Activated T-helper 1 cell treated with Interleukin-2 at 50 U/mL for 16 hours (primary cell): ENCODE measurements at places on chromosomes 11 and 22.

DNA sequence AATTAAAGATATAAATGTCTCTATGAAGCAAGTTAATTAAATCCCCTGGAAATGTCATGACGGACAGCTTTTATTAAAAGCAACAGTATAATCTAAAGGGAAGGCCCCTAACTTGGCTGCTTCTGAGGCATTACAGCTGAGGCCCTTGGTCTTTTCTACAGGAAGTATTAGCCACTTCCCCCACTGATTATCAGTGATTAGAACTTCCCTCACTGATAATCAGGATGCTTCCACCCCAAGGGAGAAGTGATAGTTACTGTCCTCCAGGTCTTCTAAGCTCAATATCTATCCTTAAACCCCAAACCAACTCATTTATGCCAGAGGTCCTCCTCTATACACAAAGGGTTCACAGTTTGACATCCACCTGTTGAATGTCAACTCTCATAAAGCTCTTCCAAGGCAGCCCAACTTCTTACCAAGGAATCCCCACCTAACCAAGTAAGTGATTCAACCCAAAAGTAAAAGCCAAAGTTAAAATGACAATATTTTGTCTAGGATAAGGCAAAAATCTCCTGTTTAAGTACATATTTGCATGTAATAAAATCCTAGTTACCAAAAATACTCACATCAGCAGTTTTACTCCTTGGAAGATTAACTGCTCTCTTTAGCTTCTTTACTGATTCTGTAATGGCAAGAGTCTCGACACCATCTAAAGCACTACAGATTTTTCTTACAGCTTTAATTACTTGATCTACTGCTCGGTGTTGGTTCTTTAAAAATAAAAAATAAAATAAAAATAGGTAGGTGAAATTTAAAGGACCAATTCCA, 58.6 kb upstream of the RPS13 start:
- DNase-seq: no peak

DNA sequence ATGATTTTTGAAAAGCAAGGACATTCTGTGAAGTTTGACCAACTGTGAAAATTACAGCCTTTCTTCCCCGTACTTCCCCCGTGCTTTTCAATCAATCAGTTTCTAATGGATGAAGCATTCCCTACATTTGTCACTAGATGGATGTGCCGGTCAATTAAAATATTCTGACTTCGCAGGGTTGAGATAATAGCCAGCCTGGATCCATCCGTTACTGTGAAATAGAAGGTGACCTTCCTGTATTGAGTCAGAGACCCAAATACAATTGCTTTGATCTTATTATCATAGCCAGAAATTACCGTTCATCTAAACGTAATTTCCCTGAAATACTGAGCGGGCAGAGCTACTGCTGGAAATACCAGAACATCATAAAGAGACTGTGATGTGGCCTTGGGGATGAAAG, 21.1 kb upstream of the PARVB start:
- no peak for DNase-seq

GRCh38 chr11:68012044-68012842, 2.1 kb downstream of the ALDH3B1 start:
- DNase-seq: no peak

- DNase-seq: peak; percentile 44
Observed at GRCh38 chr11:117950301-117950700, 21.1 kb upstream of the TMPRSS13 start.

GRCh38 chr22:32996702-32997101, 61.5 kb downstream of the SYN3 start:
- no peak for DNase-seq

DNA sequence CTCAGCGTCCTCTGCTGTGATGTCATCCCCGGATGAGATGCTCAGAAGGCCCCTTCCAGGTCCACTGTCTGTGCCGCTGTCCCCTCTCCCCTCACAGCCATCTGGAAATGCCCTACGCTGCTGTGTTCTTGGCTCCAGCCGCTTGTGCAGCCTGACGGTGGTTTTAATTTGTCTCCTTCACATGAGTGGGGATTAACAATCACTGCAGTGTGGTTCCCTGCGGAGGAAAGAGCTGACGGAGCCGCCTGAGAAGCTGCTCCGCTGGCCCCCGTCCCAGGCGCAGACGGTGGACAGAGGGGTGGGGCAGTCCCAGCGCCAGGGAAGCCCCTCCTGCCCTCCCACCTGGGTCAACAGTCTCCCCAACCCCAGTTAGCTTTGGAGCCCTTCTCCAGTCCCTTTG, 67.5 kb upstream of the PHF21B start:
- no peak for DNase-seq

DNA sequence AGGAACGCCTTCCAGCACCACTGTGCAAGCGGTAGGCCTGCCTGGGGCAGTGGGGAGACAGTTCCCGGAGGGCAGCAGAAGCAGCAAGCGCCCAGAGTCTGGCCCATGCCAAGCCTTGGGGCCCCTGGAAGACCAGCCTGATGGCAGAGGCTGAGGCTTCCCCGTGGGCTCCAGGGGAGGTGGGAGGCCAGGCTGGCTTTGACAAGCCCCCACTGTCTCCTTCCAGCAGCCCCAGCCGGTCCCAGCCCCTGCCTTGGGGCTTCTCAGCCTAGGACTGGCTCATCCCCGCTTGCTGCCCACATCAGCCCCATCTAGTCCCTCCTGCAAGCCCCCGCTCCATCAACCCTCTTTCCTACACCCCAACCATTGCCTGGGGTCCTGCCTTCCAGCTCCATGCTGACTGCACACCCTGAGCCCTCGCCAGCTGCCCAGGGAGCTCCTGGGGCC, 46.7 kb downstream of the IGF2 start:
- DNase-seq: no peak

DNA sequence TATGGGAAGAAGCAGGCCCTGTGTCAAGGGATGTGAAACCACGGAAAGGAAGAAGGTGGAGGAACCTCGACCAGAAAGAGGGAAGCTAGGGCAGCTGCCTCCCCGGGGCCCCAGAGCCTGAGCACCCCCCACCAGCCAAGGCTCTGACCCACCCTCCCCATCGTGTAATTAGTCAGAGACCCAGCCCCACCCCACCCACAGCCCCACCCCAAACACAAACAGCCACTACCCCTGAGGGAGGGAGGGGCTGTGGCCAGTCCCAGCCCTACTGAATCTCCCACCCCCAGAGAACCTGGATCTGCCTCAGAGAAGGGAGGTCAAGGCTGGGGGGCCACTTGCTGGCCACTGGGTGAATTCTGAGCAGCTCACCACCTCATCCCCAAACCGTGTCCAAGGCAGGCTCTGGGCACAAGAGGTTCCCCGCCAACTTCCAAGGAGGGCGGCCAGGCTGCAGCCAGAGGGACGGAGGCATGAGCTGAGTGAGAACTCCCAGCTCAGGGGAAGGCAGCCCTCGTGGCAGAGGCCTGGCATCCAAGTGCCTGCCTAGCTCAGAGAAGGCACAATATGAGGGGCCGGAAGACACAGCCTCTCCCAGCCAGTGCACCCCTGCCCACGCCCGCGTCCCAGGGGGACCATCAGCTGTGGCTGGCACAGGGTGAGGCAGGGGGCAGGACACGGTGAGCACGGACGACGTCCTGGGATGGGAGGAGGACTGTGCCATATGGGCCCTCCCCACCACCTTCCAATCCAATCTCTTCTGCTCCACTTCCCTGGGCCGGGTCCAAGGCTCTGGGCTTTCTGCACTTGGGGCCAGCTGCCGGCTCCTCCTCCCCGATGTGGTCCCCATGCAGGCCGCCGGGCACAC, 2.7 kb downstream of the PLXNB2 start:
- DNase-seq: no peak

GRCh38 chr11:102763440-102763839, 17.0 kb downstream of the MMP10 start:
- no peak for DNase-seq

DNA sequence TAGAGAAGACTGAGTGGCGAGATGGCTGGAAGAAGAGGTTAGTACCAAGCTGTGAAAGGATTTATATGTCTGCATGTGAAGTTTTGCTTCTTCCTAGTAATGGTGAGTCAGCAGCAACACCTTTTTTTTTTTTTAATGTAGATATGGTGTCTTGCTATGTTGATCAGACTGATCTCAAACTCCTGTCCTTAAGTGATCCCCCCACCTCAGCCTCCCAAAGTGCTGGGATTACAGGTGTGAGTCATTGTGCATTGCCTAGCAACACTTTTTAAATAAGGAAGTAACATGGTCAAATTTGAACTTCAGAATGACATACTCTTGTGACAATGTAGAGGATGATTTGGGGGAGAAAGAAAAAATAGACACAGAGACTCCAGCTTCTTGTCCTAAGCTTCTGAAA, 6.5 kb upstream of the CSTPP1 start:
- DNase-seq: no peak

DNA sequence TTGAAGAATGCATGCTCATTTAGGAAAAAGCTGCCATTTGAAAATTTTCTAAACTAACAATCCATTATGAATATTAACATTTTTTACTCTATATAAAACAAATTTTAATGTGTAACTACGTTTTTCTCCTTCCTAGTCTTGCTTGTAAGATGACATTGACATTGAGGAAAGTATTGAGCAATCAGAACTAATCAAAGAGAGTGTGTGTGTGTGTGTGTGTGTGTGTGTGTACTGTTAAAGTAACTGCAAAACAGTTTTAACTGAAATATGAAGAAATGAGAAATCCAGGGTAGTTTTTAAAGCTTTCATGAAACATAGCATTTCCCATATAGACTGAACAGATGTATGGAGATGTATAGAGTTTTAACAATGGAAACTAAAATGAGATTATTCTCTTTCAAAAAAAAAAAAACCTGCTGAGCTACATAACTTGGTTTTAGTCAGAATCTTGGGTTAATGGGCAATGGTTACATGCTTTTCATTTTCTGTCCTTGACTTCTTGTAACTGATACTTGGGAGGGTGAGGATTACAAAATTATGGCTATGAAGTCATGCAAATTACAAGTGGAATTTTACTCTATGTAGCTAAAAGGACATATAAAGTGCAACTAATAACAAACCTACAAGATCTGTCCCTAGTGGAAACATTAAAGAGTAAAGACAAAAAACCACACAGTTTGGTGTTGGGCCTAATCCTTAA, 2.0 kb downstream of the PDGFD start:
- no peak for DNase-seq

GRCh38 chr22:49900441-49901230, 17.6 kb downstream of the ALG12 start:
- no peak for DNase-seq

- DNase-seq: no peak
Observed at GRCh38 chr11:19237813-19238212, 2.9 kb downstream of the E2F8 start.

GRCh38 chr11:132072044-132072857, 701.8 kb downstream of the NTM start:
- DNase-seq: no peak

- DNase-seq: no peak
Observed at GRCh38 chr11:45288339-45288738, 2.2 kb upstream of the SYT13 start.

- no peak for DNase-seq
Observed at GRCh38 chr22:44916281-44917231, 93.2 kb downstream of the PHF21B start.

DNA sequence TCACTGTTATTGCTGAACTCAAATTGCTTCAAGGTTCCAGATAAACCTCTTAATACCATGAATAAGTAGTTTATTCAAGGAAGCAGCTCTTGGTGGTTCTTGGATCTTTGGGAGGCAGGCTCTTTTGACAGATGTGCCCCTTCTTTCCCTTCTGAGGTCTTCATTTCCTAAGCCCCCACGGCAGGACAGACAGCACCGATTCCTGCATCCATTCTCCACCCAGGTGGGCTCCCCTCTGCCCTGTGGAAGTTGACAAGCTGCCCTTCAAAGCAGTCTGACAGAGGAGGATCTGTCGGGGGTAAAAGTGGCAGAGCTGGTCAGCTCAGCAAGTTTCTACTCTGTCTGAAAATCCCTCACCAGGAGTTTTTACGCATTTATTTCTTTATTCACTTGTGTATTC, 605.3 kb upstream of the B3GAT1 start:
- DNase-seq: no peak

DNA sequence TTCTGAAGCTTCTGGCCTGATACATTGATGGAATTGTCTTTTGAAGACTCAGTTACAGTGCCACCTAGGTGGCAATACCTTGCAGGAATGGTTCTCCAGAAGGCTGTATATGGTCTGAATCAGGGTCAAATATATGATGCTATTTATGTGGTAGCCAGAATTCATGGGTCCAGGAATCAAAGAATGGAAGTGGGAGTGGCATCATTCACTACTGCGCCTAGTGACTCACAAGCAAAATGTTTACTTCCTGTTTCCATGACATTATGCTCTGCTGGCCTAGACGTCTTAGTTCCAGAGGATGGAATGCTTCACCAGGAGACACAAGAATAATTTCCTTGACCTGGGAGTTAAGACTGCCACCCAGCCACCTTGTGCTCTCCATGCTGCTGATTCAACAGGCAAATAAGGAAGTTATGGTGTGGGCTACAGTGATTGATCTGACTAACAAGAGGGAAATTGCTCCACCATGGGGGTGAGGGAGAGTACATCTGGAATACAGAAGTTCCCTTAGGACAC, 491.8 kb downstream of the ETS1 start:
- DNase-seq: no peak

DNA sequence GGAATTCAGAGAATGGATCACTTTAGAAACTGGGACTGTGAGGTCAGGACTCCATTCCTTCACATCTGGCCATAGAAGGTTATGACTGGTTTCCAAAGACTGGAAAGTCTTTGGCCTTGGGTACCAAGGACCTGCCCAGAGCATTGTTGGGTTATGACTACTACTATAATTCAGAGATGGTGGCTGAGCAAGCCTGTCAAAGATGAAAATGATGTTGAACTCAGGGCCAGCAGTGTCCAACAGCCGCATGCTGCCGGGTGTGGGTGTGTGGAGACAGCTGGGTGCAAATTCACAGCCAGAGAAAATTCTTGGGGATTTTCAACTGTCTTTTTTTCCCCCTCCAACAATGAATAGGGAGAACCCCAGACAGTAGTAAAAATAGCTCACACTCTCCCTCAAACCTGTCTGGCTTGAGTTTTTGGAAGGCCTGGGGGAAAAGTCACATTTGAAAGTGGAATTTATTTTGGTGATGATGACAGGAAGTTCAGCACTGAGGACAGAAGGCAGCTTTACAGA, 166.8 kb upstream of the NCAM1 start:
- DNase-seq: no peak

DNA sequence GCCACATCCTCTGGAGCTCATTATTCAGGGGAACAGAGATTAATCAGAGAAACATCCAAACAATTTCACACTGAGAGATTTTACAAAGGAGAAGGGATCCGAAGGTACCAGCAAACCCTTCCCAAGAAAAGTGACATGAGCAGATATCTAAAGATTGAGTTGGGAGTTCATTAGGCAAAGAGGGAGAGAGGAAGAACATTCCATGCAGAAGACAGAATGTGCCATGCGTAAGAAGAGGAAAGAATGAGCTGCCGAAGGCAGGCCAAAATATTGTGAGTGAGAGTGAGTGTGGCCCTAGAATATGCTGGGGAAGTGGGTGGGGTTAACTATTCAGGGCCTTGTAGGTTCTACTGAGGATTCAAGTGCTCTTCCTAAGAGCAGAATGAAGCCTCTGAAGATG, 50.0 kb upstream of the LYVE1 start:
- no peak for DNase-seq

- no peak for DNase-seq
Observed at GRCh38 chr11:44088377-44088776, 7.1 kb upstream of the EXT2 start.
